CD8-positive, alpha-beta memory T cell (primary cell): ENCODE measurements at places on chromosomes 7 and 10.

DNA sequence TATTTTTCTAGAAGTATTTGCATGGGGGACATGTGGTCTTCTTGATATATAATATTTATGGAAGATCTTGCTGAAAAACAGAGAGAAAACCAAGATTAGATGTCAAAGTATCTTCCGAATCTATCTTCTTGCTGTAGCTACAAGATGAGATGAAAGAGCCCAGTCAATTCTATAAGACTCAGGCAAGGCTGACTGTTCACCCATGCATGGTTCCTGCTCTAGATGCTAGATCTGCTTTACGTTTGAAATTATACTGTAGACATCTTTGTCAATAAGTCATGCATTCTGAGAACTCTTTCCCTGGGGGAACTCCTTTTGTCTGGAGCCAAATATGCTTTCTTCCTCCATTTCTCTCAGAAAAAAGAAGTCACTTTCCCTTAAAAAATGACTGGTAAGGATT is 1292.0 kb downstream of the XPNPEP1 start:
- no peak for DNase-seq

- peak; percentile 35 for DNase-seq
Observed at GRCh38 chr10:75165684-75166622, 44.6 kb upstream of the VDAC2 start.

DNA sequence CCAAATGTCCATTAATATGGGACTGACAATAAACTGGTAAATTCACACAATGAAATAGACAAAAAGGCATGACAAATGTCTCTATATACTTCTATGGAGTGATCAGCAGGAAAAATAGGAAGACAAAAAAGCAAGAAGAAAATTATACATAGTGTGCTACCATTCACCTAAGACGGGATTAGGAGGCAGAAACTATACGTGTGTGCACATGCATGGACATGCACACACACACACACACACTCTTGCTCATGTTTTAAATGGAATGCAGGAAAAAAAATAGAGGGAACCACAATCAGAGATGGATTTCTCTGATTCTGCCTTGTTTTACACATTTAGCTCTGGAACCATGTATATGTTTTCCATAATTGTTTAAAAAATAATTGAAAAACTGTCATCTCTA is 119.0 kb downstream of the ZFAND4 start:
- no peak for DNase-seq

GRCh38 chr7:17247357-17247756 is 51.1 kb upstream of the AHR start:
- no peak for DNase-seq

DNA sequence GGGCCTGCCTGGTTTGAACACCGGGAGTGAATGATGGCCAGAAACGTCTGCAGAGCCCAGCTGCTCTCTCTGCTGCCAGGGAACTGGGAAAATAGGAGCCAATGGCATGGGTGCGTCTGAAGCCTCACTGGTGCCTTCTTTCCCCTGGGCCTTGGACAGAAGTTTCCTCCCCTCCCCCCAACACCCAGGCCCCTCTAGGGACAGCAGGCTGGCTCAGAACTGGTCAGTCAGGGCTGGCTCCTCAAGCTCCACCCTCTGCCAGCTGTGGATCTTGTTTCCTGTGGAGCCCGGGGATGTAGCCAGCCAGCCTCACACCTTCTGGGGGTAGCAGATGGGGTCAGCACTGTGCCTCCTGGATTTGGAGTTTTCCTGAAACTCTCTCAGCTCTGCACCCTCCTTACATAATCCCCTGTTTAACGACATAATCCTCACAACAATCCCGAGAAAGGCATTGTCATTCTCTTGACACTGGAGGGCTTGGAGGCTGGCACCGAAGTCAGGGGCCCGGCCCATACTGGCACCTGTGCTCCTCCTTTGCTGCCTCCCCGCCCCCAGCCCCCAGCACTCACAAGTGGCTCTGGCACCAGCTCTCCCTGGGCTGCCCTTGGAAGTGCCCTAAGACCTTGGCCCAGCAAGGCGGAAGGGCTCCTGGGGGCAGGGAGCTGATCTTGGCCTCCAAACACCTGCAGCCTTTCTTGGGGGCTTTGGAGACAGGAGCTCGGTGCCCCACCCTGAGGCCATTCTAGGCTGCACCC is 5.7 kb downstream of the LDB3 start:
- no peak for DNase-seq

DNA sequence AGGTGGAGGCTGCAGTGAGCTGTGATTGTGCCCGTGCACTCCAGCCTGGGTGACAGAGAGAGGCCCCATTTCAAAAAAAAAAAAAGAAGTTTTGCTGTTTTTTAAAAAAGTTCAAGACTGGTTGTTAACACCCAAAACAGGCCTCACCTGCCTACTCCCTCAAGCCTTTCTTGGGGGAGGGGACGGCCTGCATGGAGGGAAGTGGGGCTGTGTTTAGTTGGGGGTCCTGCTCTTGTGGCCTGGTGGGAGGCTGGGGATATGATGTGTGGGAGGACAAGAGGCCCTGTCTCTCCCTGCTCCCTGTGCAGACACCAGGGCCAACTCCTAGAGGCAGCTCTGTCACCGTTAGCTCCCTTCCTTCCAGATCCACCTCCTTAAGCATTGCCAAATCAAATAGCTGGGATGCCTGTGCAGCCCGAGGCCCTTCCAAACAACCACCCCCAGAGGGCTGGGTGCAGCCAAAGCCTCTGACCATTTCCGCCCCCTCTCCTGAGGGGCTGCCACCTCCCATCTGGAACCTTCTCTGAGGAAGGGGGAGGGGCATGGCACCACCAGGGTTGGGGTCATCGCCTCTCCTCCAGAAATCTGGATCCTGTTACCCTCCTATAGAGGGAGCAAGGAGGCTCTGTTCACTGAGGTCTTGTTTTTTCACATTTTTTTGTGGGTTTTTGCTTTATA is 32.9 kb upstream of the ANKRD2 start:
- no peak for DNase-seq

GRCh38 chr10:119849031-119849789 is 23.4 kb downstream of the MCMBP start:
- no peak for DNase-seq

GRCh38 chr7:30867483-30867882 is 44.2 kb upstream of the AQP1 start:
- no peak for DNase-seq

DNA sequence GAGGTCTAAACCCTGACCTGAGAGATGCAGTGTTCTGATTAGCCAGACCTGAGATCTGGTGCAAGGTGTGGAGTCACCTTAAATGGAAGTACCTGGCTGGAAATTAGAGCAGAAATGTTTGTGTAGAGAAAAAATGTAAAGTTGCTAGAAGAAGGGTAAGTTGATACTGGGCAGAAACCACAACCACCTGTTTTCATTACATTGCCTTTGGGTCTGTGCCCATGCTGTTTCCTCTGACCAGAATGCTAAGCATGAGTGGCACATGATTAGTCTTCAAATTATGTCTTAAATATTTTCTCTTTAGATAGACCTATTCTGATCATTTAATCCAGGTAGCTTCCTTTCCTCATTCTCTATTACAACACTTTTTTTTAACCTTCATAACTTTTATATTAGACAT is 69.0 kb downstream of the CASD1 start:
- DNase-seq = no peak

- DNase-seq = no peak
Observed at GRCh38 chr7:103915680-103916357, 73.6 kb downstream of the RELN start.

GRCh38 chr7:158246960-158247673 is 340.5 kb downstream of the PTPRN2 start:
- no peak for DNase-seq

- DNase-seq = no peak
Observed at GRCh38 chr7:6393667-6394056, 54.1 kb downstream of the DAGLB start.

GRCh38 chr10:68111584-68111983 is 2.3 kb downstream of the MYPN start:
- no peak for DNase-seq

DNA sequence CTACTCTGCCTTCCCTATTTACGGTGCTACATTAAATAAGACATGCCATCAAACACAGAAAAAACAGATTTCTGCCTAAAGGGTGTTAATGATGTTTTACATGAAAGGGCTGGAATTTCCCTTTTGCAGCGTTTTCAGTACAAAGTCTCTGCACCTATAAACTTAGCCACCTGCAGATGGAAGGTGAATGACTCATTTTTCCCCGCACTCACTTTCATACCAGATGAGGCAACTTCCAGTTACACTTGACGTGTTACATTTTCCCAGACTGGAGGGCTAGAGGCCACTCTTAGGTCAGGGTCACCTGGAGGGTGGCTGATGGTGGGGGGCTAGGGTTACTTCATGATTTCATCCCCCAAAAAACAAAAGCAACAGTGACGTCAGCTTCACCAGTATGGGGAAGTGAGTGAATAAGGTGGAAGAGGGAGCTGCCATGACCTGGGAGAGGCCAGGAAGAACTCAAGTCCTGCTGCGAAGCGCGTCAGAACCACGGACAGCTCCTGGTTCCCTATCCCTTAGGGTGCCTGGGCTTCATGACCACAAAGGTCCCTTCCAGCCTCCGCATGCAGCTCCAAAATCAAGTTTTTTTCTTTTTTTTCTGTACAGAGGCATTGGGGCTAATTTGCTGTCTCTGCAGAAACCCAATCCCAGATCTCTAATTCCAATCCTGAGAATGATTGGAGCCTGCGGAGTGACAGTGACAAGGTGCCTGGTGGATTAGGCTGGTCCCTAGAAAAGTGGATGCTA is 94.0 kb downstream of the ADARB2 start:
- DNase-seq = no peak

- DNase-seq = no peak
Observed at GRCh38 chr7:39608278-39608677, 15.1 kb upstream of the RALA start.

DNA sequence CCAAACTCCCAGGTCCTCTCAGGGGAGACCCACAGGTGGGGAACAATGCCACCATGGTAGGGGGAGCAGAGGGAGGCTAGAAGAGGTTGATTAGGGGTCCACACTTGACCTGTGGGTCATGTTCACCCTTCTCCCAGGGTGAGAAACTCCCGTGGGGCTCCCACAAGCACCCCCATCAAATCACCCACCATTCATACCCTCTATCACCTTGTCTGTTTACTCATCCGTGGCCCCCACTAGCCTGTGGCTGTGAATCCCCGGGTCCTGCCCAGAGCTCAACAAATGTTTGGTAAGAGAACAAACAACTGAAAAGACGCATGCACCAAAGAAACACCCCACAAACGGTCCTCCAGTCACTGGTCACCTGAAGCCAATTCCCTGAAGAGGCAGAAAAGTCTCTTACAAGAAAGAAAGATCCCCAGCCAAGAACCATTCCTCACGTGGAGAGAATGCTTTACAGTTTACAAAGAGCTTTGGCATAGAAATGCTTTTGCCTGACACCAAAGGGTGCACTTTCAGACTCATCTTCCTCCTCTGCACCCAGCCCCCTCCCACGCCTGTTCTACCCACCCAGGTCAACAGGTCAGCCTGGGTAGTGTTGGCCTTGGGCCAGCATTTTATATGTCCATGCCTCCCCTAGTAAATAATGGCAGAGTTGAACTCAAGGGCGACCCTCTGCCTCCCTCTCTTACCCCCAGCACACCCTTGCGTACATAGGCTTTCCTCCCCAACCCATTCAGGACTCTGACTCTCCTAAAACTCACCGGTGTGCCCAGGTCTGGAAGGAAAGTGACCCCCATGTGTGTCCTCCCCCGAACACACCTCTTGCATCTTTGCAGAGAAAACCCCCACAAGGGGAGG is 1.9 kb downstream of the ZCCHC24 start:
- no peak for DNase-seq

- DNase-seq = no peak
Observed at GRCh38 chr7:55124989-55125875, 106.4 kb downstream of the EGFR start.

DNA sequence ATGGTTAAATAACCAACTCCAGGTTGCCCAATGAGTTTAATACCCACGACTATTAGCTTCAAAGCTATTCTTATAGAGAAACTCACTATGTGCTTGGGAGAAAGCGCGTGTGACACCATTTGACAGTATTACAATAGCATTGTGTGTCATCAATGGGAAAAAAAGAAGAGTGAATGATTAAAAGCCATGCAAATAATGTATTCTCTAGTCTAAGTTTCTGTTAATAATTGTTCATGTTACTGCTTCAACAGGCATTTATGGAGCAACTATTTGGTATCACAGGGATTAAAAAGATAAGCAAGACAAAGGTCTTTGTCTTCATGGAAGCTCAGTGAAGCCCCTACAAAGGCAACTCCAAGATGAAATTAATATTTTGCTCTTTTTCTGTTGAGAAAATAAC is 47.2 kb downstream of the CAV1 start:
- no peak for DNase-seq

DNA sequence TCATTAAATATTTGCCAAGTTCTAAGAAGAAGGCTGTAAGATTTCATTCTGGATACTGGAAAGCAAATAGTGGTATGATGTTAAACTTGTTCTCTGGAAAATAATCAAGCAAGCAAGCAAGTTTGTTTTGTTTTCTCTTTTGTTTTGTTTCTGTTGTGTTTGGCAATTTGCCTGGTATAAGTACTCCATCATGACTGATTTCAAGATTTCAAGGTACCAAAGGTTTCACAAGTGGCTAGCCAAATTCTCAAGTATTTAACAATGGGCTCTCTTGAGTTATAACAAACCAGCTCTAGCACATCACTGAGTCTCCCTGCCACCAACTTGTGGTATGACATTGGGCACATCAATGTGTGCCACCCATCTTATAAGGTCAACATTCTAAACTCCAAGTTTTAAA is 151.7 kb upstream of the IGFBP3 start:
- DNase-seq = no peak

DNA sequence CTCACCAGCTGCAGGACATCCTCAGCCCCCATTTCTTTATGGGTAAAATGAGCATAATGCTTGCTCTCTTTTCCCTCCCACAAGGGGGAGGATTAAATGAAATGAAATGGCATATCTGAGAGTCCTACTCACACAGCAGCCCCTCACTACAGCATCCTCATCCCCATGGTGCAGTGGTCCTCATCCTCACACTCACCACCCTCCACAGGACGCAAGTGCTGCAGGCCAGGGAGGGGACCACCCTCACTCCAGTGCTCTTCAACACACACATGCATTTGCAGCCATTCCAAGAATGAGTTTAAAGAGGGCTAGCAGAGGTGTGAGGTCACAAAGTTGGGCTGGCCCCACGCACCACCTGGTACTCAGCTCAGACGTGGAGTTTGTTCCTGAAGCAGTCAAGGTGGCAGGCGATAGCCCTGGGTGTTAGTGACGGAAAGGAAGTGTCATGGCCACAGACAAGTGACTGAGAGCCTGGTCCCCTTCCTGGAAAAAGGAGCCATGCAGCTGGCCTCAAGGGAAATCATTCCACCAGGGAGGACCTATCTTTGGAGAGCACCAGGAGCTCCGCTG is 234.0 kb downstream of the TNS3 start:
- DNase-seq = no peak

DNA sequence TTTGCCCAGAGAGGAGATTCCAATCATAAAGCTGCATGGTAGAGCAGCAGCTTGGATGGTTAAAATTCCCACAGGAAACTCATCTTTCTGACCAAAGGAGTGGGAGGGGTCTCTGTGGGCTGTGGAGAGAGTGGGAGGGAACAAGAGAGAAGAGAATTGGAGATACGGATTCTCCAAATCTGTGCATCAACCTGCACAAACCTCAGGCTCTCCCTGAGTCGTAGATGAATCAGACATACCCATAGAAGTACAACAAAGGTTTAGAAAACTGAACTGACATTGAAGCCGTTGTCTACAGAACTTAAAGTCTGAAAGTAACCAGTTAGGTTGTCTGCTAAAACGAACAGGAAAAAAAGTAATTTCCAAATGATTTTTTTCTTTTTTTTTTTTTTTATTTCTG is 41.9 kb downstream of the CYCS start:
- no peak for DNase-seq
